Activated naive CD4-positive, alpha-beta T cell treated with Interleukin-2 at 50 U/mL for 16 hours (primary cell): ENCODE measurements at places on chromosomes 1 and 21.

GRCh38 chr1:20212685-20213331, 26.5 kb upstream of the PLA2G2C start:
- DNase-seq: peak; percentile 49

- DNase-seq: no peak
Measured at GRCh38 chr1:54284781-54285529, 85.0 kb downstream of the MRPL37 start.

DNA sequence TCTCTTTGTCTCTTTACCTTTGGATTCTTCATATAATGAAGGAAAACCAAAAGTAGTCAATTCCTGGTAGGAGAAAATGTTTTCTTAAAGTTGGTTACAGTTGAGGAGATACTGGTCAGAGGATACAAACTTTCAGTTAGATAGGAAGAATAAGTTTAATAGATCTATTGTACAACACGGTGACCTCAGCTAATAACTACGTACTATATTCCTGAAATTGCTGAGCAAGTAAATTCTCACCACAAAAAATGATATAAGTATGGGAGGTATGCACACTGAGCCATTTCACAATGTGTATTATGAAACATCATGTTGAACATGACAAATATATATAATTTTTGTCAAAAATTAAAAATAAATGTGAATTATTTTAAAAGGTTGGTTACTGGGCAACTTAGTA, 20.4 kb downstream of the SSX2IP start:
- DNase-seq: no peak

- DNase-seq: no peak
Measured at GRCh38 chr1:234827181-234827580, 217.2 kb upstream of the IRF2BP2 start.

DNA sequence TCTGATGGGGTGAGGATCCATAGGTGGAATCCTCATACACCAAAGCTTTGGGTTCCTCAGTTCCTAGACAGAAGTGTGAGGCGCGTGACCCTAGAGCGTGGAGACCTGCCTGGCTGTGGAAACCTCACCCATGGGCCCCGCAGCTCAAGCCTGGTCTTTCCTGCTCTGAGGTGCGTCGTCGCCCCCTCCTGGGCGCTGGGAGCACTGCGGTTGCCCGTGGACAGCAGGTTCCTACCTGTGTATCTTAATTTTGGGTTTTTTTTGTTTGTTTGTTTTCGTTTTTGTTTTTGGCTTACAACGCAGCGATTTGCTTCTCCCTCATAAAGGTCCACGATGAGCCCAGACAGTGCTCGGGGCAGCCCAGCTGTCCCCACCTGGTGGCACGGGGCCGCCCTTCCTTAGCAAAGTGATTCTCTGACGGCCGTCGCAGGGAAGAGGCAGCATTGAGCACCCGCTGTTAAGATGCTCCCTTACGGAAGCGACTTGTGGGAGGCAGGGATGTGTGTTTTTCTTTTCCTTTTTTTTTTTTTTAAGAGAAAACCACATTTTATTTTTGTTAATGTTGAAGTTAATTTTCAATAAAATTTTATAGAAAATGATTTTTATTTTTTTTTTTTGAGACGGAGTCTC, 36.5 kb upstream of the TRAPPC10 start:
- DNase-seq: peak; percentile 84

GRCh38 chr1:201652181-201652580, 113.3 kb downstream of the NAV1 start:
- no peak for DNase-seq
